CD4-positive, alpha-beta T cell treated with Interferon alpha-2 for 1 hour (primary cell): ENCODE measurements at places on chromosomes 13 and 19.

DNA sequence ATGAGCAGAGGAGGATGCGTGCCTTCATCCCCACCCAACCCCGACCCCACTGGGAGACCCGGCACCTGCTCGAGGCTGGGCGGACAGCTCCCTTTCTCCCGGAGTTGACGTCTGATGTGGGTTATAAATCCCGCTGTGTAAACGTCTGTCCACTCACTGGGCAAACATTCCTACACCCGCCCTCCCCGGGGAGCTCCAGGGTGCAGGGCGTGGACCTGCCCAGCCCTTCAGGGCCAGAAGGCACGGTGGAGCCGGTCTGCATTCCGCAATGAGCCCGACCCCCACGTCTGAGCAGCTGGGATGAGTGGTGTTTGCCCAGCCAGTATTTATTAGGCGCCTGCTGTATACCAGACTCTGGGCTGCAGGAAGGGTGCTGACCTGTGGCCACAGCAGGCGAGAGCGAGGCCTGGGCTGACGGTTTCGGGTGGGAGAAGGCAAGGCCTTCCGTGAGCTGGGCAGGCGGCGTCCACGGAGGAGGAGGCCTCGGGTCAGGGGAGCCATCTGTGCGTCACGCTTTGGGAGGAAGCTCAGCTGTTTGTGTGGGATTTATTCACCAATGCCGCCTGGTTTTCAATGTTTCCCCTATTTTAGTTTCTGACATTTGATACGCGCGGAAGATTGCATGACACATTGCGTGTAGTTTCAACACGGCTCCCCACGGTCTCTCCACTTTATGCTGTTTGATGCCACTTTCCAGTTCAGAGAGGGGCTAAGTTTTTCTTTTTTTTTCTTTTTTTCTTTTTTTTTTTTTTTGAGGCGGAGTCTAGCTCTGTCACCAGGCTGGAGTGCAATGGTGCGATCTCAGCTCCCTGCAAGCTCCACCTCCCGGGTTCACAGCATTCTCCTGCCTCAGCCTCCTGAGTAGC is 2.0 kb downstream of the MISP start:
- peak; percentile 31 for DNase-seq

GRCh38 chr13:76745261-76746200 is 140.7 kb downstream of the KCTD12 start:
- DNase-seq, result no peak

- DNase-seq, result no peak
These were observed 583 bp downstream of the AKAP8L start for GRCh38 chr19:15418231-15418578.

GRCh38 chr19:39236527-39236926 is 8.3 kb downstream of the IFNL3 start:
- no peak for DNase-seq

DNA sequence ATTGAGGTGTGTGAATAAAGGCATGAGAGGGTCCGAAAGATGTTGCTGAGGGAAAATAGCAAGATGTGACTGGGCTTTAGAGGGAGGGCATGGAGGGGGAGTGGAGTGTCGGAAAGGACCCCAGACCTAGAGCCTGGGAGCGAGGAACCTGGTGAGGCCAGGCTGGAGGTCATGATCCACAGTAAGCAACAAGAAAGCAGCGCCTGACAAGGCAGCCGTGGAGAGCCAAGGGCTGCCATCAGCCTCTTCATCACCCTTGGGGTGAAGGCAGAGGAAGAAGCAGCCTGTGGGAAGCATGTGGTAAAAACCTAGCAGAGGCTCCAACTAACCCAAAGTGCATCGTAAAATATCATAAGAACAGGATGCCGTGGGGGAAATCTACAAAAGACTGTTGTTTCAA is 162.8 kb upstream of the SOX1 start:
- DNase-seq, result no peak
